KG1 (cell line): ENCODE measurements at places on chromosomes 16 and 17.

DNA sequence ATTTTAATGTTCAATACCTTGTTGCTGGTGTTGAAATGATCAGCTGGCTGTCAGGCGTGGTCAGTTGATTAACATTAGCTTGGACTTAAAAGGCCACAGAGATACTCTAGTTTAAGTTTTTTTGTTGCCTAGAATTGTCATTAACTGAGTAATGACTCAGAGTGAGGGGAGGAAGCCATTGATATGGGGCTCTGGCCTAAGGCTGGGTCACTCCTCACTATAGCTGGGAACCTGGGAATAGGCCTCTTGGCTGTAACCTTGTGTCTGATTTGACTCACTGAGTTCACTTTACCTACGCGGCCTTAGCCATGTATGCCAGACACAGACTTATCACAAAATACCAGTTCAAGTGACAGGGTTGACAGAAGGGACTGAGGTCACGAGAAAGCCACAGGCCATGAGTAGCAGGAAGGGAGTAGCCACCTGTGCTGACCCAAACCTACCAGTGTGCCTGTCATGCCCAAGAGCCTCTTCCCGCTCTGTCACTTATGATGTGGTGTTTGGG, 37.9 kb upstream of the ADCY7 start:
- DNase-seq, result no peak

DNA sequence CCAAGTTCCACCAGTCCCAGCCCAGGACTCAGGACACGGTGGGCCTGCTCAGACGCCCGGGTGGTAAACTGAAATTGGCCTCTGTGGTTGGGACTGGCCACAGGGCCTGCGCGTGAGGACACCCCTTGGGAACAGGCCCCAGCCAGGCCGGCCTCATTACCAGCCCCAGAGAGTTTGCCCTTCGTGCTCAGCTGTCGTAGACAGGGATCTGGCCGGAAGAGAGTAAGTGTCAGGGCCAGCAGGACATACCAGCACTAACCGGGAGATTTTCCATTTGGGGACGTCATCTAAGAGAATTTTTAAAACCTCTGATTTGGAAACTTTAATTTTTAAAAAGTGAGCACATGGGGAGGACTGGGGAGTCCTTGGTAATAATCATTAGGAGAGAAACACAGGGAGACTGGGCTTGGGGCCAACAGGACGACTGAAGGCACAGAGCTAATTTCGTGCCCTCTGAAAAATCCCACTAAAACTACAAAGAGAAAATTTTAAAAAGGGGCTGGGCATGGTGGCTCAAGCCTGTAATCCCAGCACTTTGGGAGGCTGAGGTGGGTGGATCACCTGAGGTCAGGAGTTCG, 2.4 kb upstream of the RBFOX3 start:
- no peak for DNase-seq

GRCh38 chr16:88731699-88732098, 25.4 kb downstream of the CTU2 start:
- DNase-seq, result no peak

DNA sequence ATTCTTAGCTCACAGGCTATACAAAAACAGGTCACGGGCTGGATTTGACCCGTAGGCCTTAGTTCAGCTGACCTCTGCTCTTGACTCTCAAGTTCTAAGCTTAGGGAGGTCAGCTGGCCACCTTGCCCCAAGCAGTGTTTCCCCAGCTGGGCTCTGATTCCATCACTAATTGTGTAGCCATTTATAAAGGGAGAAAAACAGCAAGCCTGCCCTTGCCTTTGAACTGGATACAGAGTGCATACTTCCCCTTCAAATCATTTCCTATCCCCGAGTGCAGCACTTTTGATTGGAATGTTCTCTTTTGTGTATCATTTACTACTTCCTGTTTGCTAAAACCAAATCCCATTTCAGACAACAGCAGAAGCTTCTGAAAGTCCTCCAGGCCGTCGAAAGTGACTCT, 153.6 kb downstream of the KATNIP start:
- no peak for DNase-seq

GRCh38 chr17:45752246-45752645, 31.9 kb upstream of the CRHR1 start:
- no peak for DNase-seq

- no peak for DNase-seq
Observed at GRCh38 chr16:27387724-27388123, 14.2 kb upstream of the IL21R start.

GRCh38 chr17:33049781-33050414, 58.3 kb downstream of the SPACA3 start:
- peak; percentile 15 for DNase-seq

GRCh38 chr16:8741636-8742035, 55.8 kb downstream of the TMEM186 start:
- no peak for DNase-seq

DNA sequence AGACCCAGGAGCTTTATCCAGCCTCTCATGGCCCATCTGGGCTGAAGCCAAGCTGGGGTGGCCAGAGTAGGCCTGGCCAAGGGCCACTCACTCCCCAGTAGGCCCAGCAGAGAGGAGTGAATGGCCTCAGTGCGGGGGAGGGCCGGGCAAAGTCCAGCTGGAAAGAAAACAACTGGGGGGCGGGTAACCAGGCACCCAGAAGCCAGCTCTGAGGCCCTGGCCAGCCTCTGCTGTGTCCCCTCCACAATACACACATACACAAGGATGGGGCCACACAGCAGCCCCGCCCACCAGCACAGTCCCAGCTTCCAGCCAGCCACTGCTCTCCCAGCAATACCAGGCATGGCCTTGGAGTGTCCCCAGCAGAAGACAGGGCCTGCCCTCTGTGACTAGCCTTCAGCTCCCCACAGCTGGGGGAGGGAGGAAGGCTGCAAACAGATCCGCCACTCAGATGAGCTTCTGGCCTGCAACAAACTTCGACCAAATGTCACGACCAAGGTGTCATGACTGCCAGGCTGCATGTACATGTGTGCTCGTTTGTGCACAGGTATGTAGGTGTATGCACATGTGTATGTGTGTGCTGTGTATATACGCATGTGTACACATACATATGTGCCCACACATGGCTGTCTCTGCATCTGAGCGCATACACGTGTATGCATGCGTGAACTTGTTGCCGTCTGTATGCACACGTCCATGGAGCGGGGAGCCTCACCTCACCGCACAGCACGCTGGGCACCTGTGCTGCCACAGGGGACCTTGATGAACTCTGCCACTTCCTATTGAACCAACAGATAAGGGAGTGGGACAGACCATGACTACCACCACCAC, 5.0 kb downstream of the CARHSP1 start:
- DNase-seq, result no peak

- DNase-seq, result no peak
Observed at GRCh38 chr16:16147316-16147999, 75.8 kb downstream of the ABCC6 start.

- no peak for DNase-seq
Observed at GRCh38 chr17:7754656-7755055, 37.1 kb downstream of the DNAH2 start.

DNA sequence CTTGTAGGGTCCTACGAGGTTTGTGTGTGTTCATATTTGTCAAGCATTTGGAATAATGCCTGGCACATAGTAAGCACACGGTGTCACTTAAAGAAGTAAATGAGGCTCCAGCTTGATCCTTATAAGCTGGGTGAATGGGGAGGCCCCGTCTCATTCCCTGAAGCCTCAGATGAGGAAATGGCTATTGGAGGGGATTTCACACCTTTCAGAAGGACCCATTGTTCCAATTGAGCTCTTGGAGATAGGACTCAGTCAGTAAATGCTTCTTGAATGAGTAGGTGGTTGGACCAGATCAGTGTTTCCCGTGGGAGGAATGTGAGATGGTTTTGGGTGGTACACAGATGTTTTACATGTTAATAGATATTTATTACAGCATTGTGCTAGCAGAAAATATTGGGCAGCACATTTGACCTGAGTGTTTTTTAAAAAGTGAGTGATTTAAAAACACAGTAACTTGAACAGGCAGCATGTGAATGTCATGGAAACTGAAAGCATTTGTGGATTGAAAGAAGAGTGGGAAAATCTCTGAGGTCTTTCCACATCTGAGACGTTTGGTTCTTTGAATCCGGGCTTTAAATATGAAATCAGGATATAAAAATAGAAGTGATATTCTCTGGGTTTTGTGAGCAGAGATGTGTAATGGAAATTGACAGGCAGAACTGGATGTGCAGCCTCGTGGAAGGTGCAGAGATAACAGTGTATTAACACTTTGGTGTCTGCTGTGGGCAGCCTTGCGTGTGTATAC, 36.4 kb upstream of the ARHGAP17 start:
- no peak for DNase-seq

- DNase-seq, result no peak
Observed at GRCh38 chr17:13491916-13492736, 109.6 kb downstream of the HS3ST3A1 start.

- no peak for DNase-seq
Observed at GRCh38 chr17:68595986-68596385, 5.2 kb downstream of the FAM20A start.

- DNase-seq, result no peak
Observed at GRCh38 chr17:40519089-40519775, 17.8 kb upstream of the TNS4 start.
